T-helper 9 cell (primary cell): ENCODE measurements at places on chromosomes 7 and 10.

DNA sequence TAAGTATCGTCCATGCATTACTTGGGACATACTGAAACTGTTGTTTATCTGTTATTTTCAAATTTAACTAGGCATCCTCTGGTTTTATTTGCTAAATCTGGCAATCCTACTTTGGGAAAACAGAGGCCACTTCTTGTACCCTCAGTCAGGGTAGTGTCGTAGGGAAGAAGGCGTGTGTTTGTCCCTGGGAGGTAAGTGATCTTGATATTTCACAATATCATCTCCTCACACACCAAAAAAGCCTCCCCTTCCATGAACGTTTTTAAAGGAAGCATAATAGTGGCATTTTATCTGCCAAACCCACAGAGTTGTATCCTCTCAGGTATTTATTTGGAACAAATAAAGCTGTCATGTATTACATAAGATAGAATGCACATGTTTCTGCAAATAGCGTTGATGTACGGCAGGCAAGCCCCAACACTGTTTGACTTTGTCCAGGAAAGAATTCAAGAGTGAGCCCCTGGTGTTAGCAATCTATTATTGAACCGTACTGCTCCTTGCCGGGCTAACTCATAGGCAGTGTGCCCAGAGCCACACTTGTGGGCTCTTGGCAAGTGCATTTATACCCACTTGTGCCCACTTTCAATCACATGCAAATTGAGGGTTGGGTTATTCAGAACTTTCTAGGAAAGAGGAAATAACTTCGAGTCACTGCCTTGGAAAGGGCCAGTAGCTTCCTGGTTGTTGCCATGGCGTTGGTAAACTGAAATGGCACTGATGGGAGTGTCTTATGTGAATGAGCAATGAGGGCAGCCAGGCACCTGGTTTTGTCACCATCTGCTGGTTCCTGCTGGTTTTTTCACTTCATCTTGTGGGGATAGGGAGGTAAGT is 266.0 kb downstream of the USP6NL start:
- no peak for DNase-seq

GRCh38 chr7:37960483-37960882 is 40.0 kb downstream of the EPDR1 start:
- no peak for DNase-seq

DNA sequence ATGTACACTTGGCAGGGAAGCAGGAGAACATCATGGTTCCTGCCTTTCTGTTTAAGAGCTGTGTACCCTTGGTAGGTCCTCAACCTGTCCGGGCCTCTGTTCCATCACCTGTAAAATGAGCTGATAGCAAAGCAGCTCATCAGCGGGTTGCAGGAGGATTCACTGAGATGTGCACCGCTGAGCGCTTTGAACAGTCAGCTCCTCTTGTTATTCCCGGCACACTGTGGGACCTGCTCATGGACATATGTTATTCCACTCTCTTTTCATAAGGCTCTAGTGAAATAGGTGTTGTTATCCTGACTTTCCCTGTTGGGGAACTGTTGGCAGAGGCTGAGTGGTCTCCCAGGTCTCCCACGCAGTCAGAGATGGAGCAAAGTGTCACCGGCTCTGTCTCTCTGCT is 497.5 kb upstream of the ZMIZ1 start:
- no peak for DNase-seq

DNA sequence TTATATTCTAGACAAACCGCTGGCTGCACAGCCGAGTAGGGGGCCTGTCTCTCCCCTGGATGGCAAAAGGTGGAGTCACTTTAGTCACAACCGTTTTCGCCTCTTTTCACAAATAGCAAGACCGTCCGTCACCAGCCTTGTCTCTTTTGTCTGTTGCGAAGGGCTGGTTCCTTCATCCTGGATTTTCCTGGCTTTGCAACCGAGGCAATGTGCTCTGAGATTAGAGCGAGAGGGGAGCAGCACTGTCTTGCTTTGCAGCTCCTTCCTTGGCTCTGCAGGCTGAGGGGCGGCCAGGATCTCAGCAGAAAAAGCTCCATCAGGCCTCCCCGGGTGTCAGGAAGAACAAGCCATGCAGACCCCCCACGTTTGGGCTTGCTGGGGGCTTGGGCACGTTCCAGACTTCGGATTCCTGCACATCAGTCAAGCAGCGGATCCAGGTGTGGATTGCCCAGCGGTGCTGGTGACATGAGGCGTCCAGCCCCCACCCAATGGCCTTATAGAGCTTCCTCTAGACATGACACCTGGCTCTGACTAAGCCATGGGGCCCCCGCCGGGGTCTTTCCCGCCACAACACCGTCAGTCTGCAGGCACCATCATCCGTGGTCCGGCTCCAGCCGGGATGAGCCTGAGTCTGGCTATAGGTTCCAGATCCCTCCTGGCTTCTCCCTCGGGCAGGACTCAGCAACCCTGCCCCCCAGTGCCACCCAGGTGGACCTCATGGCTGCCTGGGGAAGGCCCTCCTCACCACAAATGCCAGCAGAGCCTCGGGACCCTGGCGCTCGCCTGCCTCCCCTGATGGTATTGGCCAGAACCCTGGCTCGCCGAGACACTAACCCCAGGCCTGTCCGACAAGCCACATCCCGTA is 467.6 kb upstream of the FOXK1 start:
- no peak for DNase-seq

GRCh38 chr10:122060250-122060649 is 71.3 kb downstream of the TACC2 start:
- DNase-seq: no peak

- DNase-seq: no peak
Observed at GRCh38 chr7:69757528-69757927, 159.3 kb downstream of the AUTS2 start.

DNA sequence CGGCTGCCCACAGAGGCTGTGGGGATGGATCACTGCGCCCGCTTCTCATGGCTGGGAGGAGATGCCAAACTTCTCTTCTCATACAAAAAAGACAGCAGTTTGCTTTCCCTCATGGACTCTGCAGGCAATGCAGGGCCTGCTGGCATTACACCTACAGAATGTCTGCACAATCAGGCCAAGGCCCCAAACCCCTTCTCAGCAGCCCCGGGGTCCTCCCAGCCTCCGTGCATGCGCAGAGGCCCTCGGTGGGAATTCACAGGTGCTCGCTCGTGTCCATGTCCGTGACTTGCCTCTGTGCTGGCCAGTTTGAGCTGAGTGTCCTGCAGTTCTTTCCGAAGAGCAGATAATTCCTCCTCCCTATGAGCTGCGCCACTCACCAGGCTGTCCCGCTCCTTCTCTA is 63.6 kb downstream of the SPDYE5 start:
- no peak for DNase-seq
